Activated naive CD4-positive, alpha-beta T cell (primary cell): ENCODE measurements at places on chromosomes 7 and 10.

DNA sequence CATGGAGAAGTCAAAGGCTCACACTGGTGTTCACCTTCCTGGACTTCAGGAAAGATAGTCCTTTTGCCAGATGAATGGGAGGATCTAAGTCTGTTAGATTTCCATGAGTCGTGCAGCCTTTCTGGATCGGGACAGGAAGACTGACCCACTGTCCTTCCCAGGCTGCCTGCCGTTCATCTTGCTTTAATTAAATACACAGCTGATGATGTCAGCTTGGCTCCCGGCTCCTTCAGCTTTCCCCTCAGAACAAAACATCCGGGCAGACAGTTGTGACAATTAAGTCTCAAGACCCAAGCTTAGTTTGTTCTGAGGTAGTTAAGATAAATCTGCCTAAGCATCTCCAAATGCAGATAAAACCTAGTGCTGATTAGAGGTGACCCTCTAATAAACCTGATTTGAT, 58.6 kb downstream of the AUTS2 start:
- no peak for DNase-seq

DNA sequence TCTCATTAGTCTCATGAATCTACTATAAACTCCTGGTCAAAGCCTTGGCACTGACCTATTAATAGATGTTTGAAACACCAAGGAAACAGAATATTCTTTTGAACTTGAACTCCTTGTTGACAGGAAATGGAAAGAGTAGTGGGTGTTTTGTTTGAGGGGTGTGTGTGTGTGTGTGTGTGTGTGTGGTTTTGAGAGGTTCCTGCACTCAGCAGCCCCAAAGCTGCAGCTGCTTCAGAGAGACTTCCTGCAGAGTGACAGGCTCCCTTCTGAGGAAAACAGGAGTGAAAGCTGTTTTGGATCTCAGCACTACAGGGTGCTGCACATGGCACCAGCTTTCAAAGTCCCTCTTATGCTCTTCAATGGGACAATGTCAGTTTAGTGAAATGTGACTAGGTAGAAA, 546.5 kb upstream of the STEAP1 start:
- DNase-seq, result no peak

DNA sequence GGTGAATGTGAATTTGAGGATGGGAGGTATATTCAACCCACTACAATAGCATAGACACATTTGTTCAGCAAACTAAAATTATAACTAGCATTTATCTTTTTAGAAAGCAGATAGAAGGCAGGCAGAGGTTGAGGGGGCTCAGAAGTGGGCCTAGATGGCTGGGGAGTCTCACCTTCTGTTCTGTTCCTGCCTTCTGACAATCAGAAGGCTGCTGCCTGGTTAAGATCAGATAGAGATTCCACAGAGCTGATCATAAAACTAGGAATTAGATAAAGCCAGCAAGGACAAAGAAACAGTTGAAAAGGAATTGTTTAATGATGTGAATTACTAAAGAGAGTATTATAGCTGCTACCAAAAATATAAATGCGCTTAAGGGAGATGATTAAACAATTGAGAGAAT, 11.6 kb upstream of the NFE2L3 start:
- no peak for DNase-seq

DNA sequence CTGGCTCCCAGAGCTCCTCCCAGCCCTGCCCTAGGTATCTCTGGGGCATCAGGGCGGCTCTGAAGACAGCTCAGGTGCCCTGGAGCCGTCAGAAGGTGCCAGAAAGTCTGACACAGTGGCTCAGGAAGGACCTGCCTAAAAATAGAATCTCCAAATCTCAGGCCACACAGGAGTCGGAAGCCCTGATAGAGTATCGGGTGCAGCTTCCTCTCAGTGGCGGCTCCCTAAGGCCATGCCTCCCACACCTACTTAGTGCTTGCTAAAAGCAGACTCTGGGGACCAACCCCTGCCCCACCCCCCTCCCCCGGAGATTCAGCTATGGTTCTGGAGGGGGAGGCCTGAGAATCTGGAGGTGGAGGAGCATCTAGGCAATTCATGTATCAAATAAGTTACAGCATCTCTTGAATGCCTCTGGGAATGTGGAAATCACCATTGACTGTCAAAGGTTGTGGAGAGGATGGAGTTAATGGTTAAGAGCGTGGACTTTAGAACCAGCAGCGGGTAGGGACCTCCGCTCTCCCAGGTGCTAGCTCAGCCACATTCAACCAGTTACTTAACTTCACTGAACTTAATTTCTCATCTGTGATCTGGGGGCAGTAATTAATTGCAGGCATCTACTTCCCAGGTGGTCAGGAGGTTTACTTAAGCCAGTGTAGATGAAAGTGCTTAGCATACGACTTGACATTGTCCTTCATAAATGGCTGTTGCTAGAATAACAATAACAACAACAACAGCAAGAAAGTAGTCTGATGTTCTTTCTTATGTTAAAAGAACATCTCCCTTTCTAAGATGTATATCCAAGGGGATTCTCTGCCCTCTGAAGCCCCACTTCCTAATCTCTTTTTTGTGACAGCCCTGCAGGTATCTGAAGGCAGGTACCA, 38.6 kb upstream of the MXI1 start:
- DNase-seq, result no peak
